Ureter (tissue), 1 donor: ENCODE measurements at places on chromosomes 7 and 10.

GRCh38 chr10:47330366-47330765 is 8.1 kb downstream of the GDF2 start:
- DNase-seq: no peak

DNA sequence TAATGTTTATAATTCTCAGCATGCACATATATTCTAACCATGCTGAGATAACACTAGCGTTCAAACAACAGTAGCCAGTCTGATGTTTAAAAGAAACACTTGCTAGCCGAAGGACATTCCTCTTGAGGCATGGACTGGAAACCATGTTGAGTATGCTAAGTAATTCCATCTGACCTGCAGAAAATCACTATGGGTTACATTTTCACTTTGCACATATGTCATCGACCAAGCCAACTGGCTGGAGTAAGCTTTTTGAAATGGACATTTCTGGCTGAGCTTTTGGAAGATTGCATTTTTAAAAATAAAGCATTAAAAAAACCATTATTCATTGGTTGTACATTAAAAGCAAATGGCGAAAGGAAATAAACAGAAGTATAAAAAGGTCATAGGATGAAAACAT is 88.2 kb downstream of the BBS9 start:
- DNase-seq: no peak

DNA sequence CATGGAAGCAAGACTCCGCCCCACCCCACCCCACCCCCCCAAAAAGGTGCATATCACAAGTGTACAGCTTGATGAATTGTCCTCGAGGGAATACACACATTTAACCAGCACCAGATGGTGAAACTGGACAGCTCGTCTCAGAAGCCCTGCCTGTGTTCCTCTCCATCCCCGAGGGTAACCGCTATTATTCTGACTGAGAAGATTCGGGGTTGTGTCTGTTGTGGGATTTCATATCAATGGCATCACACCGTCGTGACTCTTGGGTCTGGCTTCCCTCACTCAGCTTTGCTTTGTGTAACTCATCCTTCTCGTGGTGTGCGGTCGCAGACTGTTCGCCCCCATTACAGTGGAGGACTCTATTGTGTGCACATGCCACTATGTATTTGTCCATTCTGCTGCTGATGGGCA is 18.9 kb downstream of the PODXL start:
- no peak for DNase-seq

DNA sequence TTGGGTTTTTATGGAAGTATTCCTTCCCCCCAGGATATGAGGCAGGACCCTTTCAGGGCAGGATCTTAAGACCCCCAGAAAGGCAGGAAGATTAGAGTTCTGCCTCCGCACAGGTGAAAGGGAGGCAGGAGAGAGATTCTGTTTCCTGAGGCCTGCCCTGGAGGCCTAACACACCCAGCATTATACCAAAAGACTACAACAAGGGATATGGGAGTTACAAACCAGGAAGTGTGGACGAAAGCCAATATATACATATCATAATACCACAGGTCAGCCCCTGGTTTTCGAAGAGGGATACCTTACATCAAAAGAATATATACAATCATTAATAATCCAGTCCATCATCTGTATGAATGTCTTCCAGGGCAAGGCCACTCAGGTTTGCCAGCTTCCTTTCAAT is 14.2 kb downstream of the MINPP1 start:
- no peak for DNase-seq

- DNase-seq: no peak
Observed at GRCh38 chr10:126658928-126659327, 11.6 kb downstream of the C10orf90 start.

GRCh38 chr10:104732222-104732621 is 91.1 kb downstream of the SORCS3 start:
- no peak for DNase-seq

DNA sequence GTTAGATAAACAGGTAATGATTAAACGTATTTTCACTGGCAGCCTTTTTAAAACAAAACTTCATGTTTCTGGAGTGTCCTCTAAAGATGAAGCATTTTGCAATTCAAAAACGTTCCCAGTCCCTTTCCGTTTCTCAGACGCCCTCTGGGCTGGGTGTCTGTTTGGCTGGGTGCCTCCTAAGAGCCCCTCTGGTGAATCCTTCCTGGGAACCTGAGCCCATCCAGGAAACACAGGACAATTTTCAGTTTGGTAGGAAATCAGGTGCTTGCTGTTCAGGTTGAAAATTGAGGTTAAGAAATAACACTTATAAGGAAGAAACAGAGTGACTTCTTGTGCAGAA is 76.7 kb downstream of the CHN2 start:
- no peak for DNase-seq

DNA sequence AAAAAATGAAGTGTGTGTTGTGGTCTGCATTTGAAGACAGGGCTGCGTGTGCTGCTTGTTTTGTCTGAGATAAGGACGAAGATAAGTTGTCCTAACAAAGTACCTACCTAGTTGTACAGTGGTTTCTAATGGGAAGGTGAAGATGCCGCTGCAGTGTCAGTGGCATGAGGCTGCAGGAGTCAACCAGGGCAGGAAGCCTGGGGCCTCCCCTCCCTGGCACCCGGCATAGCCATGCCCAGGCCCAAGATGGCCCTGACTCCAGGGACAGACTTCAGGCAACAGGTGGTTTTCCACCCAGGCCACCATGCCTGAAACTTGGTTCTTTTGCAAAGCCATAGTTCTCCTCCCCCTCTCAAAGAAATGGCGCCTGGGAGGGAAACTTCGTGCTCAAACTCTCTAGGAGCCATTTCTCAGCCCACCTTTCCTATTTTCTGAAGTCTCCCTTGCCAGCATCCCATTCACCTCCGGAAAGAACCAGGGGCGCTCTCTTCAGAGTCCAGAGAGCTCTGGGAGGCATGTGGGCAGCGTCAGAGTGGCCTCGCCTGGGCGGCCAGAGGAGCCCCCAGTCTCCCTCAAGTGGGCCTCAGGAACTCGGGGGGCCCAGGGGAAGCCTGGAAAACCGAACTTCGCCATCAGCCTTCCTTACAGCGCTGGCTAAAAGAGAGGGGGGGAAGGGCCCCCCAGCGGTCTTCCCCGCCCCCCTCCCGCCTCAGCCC is 2.1 kb upstream of the KAT6B start:
- peak; percentile 49 for DNase-seq

DNA sequence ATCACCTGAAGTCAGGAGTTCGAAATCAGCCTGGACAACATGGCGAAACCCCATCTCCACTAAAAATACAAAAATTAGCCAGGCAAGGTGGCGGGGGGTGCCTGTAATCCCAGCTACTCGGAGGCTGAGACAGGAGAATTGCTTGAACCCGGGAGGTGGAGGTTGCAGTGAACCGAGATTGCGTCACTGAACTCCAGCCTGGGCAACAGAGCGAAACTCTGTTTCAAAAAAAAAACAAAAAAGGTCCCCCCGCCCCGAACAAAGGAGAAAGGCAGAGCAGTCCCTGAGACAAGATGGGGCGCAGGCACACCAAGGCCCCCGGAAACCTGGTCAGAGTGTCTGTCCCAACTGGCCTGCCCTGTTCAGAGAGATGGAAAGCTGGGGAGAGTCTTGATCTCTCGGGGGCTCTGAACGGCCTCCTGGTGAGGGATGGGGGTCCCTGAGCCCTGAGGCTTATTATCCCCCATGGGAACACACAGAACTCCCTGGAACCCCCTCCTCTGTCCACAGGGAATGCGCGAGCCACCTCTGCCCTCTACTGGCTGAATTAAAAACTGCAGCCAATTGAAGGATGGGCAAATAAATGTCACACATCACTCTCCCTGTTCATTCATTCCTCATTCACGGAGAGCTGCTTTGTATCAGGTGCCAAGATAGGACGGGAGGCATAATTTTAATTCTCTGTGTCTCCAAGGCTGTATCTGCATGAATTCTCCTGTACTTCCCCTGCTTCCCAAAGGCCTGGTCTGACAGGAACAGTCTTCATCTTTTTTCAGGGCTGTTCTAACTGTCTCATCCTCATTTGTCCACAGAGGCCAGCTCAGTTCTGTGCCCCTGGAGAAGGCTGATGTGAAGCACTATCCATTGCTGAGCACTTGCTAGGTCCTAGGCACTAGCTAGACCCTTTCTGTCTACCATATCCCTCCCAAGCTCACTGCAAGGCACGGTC is 28.9 kb downstream of the MAT1A start:
- DNase-seq: no peak

- DNase-seq: no peak
Observed at GRCh38 chr7:108001764-108002725, 916 bp downstream of the LAMB1 start.

DNA sequence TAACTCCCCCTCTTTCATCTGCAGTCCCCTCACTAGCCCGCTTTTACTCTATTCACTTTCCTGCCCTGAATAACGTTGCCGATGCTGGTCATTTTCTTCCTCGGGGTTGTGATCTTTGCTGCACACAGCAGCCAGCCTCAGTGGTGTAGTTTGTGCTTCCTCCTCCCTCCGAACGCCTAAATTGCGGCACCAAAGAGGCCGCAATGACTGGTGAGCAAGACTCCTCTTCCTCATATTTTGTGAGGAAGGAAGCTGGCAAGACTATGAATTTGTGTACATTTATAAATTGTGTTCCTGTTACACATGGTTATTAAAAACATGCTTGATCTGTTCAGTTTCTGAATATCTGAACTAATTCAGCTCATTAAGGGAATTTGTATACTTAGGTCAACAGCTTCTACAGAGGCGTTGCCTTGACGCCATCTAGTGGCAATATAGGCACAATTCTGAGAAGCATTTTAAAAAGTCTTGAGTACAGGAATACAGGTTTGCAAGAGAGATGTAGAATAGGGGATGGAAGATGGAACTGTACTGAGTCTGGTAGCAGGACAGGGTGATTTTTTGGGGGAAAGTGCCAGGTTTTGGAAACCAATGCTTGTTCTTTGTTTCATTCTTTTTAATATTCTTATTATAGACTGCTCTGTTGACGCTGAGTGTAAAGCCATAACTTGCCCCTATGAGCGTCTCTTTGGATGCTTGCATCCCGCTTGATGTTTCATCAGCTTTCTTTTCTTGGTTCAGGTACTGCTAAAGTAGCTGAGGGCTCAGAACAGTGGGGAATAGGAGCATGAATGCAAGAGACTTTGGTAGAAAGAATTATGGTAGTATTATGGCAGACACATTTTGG is 4.1 kb upstream of the TAS2R5 start:
- DNase-seq: no peak

DNA sequence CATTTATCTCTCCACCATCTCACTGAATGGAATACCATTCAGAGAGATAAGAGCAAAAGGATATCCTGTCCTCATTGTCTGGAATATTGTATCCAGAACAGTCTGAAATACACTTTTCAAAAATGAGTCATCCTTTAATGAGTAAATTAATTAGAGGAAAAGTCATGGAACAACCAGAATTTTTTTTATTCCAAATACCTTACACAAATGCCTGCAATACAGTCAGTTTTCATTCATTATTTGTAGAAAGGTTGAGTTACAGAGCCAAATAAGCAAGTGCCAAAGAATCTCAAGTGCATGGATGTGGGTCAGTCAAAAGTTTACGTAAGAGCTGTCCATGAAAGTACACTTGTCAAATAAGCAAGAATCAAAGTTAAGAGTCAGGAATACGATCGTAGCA is 482.6 kb downstream of the IPMK start:
- DNase-seq: no peak

GRCh38 chr10:80861882-80862281 is 324.2 kb downstream of the SH2D4B start:
- no peak for DNase-seq

- DNase-seq: no peak
Observed at GRCh38 chr7:83819911-83820310, 171.0 kb upstream of the SEMA3E start.

- no peak for DNase-seq
Observed at GRCh38 chr7:17716816-17717215, 223.5 kb downstream of the SNX13 start.

- DNase-seq: no peak
Observed at GRCh38 chr7:149772956-149773434, 393 bp downstream of the ZNF467 start.

DNA sequence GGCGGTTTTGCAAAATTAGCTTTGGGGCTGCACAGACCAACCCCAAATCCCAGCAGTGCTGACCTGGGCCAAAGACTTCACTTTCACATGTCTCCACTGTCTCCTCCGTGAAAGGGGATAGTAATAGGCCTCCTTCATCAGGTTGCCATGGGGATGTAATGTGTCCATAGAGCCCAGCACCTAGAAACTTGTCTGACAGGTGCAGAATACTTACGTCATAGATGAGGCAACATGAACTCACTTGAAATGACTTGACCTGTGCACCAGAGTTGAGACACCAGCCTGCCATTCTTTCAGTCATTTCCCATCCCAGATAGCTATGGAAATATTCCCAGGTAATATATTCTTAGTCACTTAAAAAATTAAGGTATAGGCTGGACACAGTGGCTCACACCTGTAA is 94.2 kb downstream of the INSYN2A start:
- DNase-seq: no peak

GRCh38 chr7:90455163-90456030 is 14.0 kb upstream of the PTTG1IP2 start:
- DNase-seq: no peak

- peak; percentile 77 for DNase-seq
Observed at GRCh38 chr10:125160856-125161706, 718 bp upstream of the CTBP2 start.

DNA sequence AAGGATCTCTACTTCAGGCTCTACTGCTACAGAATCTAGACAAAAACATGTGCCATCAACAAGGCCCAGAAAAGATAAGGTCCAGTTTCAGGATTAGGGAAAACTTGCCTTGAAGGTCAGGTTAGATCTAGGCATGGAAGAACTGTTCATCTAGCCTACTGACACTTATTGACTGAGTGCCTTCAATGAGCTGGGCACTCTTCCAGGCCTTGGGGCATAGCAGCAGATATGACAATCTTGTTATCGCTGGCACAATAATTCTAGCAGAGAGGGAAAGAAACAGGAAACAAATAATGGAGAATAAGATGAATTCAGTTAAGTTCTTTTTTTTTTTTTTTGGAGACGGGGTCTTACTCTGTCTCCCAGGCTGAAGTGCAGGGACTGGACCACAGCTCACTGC is 71.6 kb downstream of the ADCYAP1R1 start:
- no peak for DNase-seq

GRCh38 chr7:143316492-143316891 is 581 bp downstream of the CLCN1 start:
- DNase-seq: no peak

GRCh38 chr7:70583965-70584883 is 547.7 kb upstream of the GALNT17 start:
- peak; percentile 27 for DNase-seq

DNA sequence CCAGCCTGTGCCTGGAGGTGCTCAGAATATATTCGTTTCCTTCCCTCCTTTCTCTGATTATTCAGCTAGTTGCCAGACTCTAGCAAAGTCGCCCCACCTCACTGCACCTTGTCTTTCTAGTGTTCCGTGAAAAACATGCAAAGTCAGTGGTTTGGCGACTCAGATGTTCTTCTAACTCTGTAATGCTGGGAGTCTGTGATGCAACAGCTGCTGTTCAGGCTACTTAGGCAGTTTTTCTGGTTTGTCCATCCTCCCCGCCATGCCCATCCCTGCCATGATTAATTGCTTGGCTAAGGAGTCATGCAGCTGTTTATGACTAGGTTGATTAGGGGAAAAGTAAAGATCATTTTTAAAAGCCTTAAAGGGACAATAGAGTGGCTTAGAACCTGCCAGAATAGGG is 99.4 kb downstream of the MTPN start:
- peak; percentile 66 for DNase-seq
